SK-MEL-5 (cell line): ENCODE measurements at places on chromosomes 1 and 21.

- DNase-seq = peak; percentile 57
These were observed 28.3 kb upstream of the LY9 start for GRCh38 chr1:160767395-160768294.

DNA sequence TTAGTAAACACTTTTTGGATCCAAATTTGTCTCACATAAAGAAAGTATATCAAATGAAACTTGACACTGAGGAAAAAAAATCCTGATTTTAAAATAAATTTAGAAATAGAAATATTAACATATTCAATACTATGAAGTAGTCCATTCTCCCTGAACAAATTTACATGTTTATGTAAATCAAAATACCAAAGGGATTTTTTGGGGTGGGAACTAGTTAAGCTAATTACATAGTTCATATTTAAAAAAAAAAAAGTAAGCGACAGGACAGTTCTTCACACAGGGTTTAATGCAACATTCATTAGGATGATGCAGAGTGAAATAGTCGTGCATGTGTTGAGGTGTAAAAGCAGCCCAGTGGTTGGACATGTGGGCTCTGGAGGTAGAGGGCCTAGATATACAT lies 433.5 kb upstream of the B3GALT2 start:
- DNase-seq = no peak

DNA sequence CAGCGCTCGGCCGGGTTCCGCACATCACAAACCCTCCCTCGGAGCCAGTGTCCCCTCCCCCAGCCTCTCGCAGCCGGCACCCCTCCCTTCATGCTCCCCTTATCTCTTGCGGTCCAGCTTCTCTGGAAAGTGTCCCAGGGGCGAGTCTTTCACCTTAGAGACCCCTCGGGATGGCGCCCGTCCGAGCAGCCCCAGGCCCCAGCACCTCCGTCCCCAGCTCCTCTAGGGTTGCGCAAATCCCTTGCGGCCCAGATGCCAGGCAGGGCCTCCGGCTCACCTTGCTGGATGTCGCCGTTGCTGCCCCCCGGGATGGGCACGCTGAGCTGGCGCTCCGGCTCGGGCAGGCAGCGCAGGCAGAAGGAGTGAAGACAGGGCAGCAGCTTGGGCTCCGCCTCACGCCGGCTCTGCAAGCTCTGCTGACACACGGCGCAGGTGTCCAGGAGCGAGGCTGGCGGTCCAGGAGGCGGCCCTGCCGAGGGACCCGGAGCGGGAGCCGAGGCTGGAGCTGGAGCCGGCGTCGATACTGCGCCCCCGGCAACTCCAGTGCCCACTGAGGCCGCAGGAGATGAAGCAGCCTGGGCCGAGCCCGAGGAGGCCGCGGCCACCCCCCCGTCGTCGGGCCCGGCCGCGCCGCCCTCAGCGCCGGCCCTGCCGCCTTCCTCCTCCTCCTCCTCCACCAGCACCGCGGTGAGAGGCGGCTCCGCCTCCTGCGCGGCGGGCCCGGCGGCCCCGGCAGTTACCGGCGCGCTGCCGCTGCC lies 550 bp downstream of the TRIM33 start:
- no peak for DNase-seq

DNA sequence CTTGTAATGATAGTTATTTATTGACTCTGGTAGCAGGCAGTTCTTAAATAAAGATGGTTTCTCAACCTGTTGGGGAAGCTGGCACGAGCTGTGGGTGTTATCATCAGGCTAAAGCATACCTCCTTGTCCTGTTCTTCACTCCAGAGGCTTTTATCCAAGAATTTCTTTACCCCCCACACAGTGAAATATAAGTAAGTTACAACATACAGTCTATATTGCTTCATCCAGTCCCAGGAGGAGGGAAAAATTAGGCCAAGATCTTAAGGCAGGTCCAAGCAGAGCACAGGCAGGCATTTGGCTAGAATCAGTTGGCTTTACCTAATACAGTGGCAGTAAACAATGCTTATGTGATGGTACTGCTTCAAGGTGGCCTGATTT lies 6.3 kb downstream of the TMEM81 start:
- DNase-seq = no peak

DNA sequence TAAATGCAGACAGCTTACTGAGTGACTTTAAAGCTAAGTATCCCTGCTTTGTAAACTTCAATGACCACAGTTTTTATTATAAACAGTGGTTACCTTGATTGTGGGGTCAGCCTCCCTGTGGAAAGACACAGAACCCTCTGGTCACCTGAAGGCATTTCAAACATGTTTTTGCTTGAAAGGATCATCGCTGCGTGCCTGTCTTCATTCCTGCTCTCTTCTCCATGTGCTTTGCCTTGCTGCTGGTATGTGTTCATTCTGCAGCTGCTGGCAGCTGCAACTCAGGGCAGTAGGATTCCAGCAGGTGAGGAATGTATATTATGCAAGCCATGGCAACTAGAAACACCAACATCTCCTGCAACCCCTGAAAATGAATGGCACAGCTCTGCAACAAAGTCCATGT lies 81.0 kb upstream of the VAV3 start:
- no peak for DNase-seq

GRCh38 chr1:205681364-205681763 lies 1.1 kb upstream of the SLC45A3 start:
- no peak for DNase-seq

- peak; percentile 6 for DNase-seq
These were observed 40.7 kb downstream of the PEX14 start for GRCh38 chr1:10515301-10515975.

DNA sequence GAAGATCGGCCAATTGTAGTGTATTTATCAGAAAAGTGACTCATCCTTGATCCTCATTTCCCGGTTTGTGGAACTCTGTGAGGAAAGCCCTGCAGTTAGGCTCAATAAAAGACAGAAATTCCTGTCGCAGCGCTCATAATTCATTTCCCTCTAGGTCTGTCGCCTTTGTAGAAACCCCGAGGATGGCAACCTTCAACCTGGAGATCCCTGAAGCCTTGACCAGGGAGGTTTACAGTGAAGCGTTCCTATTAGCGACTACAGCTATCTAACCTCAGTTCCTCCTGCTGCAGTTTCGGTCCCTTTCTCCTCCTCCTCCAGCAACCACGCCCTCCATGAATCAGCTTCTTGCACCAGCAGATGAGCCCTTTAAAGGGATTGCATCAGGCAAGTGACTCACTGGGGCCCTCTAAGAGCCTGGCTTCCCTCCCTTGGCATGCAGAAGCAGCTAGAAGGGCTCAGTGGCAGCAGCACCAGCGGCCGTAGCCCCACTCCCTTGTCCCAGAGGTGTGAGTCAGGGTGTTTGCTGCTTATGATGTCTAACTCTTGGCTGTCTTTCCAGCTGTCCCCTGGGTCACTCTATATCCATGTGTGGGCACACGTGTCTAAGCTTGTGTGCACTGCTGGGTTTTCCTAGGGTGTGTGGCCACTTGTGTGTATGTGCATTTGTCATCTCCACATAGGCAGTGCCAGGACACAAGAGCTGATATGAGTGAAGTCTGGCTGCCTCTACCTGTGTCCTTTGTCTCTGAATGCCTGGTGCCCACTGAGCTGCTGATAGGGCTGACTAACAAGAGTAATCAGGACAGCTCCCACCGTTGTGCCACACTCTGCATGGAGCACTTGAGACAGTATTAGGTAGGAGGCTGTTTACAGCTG lies 779 bp upstream of the STK40 start:
- peak; percentile 97 for DNase-seq

DNA sequence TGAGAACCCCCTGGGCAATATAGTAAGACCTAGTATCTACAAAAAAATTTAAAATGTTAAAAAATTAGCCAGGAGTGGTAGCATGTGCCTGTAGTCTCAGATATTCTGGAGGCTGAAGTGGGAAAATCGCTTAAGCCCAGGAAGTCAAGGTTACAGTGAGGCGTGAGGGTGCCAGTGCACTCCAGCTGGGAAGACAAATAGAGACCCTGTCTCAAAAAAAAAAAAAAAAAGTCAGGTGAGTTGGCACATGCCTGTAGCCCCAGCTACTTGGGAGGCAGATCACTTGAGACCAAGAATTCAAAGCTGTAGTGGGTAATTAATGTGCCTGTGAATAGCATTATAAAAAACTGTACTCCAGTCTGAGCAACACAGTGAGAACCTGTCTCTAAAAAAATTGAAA lies 4.6 kb downstream of the BECN2 start:
- peak; percentile 18 for DNase-seq

DNA sequence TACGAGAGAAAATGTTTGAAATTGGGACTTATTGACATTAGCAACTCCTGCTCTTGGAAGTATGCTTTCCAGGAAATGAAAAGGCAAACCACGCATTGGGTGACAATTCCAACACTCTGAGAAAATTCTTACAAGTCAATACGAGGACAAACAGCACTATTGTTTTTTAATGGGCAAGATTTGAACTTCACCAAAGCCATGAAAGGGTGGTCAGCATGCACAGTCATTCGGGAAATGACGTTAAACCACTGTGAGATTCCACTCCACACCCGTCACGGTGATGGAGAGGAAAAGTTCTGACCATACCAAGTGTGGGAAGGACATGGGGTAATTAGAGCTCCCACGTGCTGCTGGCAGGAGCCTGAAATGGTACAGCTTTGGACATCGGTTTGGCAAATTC lies 12.2 kb upstream of the PRXL2B start:
- peak; percentile 45 for DNase-seq

DNA sequence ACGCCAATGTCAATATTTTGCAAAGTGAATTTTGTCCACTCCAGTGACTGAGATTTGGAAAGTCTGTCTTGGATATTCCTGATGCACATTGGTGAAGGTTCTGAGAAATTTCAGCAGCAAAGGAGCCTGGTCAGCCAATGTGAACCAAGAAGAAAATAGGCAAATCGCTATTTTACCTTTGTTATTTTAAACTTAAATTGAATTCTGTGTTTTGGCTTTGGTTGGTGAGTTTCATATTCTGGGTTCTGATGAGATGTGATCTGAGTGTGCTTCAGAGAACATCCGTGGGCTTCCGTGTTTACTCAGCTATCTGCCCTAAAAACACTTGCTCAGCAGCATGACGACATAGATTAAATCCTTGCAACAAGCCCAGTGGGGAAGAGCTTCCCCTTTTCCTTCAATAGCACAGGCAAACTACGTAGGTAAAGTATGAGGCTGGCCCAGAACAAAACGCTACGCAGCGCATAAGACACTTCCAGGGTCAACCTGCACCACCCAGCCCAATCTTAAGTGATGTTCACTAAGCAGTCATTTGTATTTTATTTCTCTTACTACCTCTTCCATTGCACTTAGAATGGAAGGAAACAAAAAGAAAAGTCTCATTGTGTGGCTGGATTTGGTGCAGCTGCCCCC lies 176.4 kb upstream of the KAZN start:
- DNase-seq = peak; percentile 13

DNA sequence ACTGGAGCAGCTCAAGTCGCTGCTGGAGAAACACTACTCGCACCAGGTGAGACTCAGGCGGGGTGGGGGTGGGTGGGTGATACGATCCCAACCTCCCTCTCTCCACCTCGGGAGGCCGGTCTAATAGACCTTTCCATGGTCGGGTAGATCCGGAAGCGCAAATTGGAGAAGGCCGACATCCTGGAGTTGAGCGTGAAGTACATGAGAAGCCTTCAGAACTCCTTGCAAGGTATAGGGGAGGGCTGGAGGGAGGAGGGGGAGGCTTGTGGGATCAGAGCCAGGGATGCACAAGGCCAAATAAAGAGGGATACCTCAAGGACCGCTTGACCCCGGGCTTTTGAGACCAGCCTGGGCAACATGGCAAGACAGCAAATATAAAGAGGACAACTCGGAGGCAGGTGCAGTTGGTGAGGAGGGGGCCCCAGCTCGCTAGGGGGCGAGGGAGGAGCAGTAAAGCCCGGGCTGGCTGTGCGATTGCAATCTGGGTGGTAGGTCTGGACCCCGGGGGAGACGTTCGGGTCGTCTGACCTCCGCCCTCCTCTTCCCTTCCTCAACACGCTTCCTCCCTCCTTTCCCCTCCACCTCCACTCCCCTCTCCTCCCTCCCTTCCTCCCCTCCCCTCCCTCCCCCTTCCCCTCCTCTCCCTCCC lies 546 bp downstream of the HES3 start:
- DNase-seq = no peak

DNA sequence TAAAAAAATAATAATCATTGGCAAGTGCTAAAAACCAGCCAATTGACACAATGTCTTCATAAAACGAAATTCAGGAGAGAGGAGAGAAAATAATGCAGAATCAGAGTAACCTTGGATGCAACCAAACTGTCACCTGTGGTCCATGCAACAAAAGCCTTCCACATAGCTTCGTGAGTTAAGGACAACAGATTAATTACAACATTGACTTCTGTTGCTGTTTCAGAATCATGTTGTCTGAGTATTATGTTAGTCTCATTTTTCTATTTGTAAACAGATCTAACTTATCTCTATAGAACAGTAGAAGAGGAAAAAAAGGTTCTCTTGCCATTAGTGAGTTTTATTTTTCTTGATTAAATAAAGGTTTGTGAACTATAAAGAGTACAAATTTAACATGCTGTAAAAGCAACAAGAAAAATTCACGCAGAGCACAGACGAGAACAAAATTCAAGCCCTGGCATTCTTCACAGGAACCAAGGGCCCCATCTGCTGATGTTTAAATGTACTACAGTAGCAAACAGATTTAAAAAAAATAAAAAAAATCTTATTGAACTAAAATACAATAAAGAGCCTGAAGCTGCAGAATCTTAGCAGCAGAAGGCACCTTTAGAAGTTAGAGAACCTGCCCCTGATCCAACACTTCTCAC lies 381.1 kb upstream of the PKN2 start:
- peak; percentile 31 for DNase-seq

- peak; percentile 63 for DNase-seq
These were observed 148.7 kb downstream of the ADSS2 start for GRCh38 chr1:244302876-244303609.

GRCh38 chr21:45698493-45699184 lies 55.1 kb downstream of the PCBP3 start:
- DNase-seq = no peak

DNA sequence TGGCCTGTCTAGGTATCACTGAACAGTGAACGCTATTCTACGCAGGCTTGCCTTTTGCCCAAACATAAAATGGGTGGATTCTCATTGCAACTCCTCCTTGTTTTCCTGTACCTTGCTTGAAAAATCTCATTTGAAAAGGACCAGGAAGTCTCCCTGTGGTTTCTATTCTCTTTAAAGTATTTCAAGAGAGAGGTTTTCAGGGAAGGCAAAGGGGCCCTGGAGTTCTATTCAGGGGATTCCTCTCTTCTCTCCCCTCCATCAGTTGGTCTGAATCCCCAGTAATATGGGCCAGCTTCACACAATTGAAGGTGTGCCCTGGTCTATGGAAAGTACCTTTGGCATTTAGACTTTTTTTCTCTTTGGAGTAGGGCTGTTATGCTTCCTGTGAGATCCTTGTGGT lies 311.3 kb downstream of the RGS7 start:
- no peak for DNase-seq

DNA sequence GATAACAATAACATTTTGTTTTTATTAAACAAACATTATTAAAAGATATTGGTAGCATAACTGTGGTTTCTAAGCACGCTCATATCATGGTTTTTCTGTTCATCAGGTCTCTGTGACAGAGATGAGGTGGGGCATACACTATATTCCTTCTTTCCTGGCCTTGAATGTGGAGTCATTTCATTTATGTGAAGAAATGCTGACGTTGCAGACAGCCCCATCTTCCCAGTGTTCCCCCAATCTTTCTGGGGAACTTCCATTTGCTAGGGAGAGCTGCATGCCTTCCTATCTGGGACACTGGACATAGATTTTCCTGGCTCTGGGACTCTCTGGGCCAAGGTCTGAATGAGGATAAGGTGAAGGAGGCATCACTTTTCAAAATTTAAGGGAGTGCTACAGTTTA lies 30.4 kb downstream of the PIGM start:
- DNase-seq = no peak

GRCh38 chr1:56574794-56575193 lies 4.6 kb downstream of the PLPP3 start:
- no peak for DNase-seq

- no peak for DNase-seq
These were observed 15.1 kb downstream of the KIAA1614 start for GRCh38 chr1:180927841-180928240.
